ENCODE measurements at places on chromosomes 13 and 19.

GRCh38 chr13:109451726-109452125 lies 334.7 kb downstream of the IRS2 start:
- no peak for DNase-seq

DNA sequence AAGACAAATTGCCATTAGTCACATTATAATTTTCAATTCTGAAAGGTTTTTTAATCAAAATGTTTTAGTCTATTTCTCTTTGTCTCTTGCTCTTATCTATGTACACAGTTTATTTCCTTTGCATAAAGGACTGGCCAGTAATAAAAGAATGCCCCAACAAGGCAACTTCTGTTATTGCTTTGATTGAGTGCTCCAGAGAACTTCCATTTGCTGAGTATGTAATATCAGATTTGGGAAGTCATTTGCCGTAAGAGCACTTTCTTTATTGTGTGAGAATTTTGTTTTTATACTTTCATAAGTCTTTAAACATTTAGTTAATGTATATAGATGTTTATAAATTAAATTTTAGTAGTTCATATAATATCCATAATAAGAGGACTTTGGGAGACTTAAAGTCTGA lies 1140.4 kb downstream of the PCDH9 start:
- DNase-seq, result no peak

- no peak for DNase-seq
Measured at GRCh38 chr13:73983109-73983508, 151.1 kb downstream of the KLF12 start.

GRCh38 chr19:3890591-3890990 lies 10.1 kb downstream of the ATCAY start:
- DNase-seq, result no peak

GRCh38 chr13:92038905-92039304 lies 640.5 kb downstream of the GPC5 start:
- DNase-seq, result no peak

DNA sequence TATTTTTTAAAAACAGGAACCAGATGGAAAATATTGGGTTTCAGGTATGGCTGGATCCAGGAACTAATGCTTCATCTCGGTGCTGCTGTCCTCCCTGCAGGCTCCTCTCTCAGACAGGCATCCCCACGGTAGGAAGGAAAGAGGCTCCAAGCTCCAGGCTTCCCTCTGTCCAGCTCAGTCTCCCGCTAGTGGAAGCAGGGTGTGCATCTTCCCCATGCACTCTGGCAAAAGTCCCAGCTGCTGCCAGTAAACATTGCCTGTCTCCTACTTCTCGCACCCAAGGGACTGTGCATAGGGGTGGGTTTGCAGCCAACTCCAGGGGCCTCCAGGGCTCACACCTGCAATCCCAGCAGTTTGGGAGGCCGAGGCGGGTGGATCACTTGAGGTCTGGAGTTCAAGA lies 29.2 kb downstream of the IL12RB1 start:
- DNase-seq, result no peak

DNA sequence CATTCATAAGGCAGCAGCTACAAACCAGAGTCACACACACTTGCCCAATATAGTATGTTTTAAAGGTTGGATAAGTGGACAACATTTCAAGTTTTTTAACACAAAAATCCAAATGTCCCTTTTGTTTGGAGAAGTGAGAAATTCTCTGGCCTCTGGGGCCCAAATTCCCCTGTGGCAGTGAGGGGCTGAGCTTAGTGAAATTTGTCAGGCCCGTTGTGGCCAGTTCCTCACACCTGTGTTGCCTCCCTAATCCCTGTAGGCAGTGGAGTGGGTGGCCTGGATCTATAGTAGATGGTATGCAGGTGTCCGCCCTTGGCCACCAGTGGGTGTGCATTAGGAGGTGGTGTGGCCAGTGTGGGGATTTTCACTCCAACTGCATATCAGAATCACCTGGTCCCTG lies 6.7 kb downstream of the WDR62 start:
- DNase-seq, result no peak

- no peak for DNase-seq
Measured at GRCh38 chr13:67175836-67176459, 54.2 kb downstream of the PCDH9 start.

DNA sequence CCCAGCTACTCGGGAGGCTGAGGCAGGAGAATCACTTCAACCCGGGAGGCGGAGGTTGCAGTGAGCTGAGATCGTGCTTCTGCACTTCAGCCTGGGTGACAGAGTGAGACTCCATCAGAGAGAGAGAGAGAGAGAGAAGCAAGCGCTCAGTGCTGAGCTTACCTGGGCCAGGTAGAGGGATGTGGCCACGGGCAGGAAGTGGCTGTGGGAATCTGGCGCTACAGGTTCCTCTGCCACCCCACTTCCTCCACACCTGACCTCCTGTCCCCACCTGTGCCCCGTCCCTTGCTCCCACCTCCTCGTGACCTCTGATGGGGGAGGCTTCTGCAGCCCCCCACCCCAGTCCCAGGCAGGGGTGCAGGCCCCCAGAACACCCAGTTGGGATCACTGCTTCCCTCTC lies 1.0 kb upstream of the NCCRP1 start:
- no peak for DNase-seq

- DNase-seq, result no peak
Measured at GRCh38 chr19:19465436-19466070, 49.8 kb downstream of the TSSK6 start.

- DNase-seq, result no peak
Measured at GRCh38 chr19:33953023-33953422, 156.4 kb downstream of the KCTD15 start.

- no peak for DNase-seq
Measured at GRCh38 chr13:82672248-82672647, 1210.0 kb downstream of the SLITRK1 start.

DNA sequence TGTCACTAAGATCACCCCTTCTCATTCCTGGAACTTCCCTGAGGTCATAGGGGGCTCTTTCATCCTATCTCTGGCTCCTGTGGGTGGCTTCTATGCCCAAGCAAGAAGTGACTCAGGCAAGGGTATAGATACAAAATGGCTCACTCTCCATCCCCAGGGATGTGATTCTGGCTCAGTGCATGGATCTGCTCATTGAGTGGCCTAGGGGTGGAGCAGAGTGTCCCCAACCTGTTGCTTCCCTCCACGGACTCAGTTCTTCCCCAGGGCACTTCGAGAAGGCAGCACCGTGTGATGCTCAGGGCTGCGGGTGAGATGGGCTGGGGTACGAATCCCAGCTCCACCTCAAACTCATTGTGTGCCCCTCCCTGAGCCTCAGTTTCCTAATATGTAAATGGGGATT lies 136.4 kb downstream of the PTPRS start:
- DNase-seq, result no peak

DNA sequence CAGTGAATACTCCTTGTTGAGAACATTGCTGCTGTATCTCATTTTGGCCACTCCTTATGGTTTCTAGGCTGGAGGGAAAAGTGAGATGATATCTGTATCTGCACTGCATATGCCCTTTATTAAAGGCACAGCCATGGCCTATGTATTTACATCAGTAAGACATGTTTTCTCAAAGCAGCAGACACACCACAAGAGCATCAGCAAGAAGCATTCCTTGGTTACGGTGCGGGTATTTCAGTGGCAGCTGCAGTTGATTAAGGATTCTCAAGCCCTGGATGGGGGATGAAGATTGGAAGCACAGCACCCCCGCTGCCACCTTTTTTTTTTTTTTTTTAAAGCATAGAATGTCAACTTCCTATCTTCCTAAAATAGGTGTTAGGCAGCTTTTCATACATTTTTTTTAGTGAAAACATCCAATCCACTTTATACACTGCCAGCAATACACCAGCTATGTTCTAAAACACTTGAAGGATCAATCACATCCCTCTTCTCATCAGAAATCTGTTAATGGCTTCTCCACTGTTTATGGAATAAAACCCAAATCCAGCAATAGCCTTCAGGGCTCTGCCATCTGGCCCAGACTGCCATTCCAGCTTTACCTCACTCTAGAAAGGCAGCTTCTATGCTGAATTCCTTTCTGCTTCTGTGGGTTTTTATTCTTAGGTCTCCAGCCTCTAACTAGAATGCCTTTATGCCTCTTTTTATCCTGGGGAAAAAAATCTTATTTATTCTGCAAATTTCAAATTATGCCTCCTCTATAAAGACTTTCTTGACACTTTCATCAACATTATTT lies 331.0 kb downstream of the DNAJC15 start:
- no peak for DNase-seq

- no peak for DNase-seq
Measured at GRCh38 chr13:43764349-43764748, 22.4 kb downstream of the ENOX1 start.

- DNase-seq, result no peak
Measured at GRCh38 chr19:4081441-4082129, 14.9 kb upstream of the ZBTB7A start.

DNA sequence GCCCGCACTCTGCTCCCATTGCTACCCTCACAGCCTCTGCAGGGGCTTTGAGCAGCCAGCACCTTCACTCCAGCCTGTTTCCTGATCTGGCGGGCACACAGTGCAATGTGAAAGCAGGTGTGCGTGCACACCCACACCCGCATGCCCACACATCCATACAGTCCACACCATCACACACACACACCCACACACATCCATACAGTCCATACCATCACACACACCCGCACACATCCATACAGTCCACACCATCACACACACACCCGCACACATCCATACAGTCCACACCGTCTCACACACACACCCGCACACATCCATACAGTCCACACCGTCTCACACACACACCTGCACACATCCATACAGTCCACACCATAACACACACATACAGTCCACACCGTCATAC lies 28.0 kb downstream of the PIAS4 start:
- DNase-seq, result no peak

DNA sequence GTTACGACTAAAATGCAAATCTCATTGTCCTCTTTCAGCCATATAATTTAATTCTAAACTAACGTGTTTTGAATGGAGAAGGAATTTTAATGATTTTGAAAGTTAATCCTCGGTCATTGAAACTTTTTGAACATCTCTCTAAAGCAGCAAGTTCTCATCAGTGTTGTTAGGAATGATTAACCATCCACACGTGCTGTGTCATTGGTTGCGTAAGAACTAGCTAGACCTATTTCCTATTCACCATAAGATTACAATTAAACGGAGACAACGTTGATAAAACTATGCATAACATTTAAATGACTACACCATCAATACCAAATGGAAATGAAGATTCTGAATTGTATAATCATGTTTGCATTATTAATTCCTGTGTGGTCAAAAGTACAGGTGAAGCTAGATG lies 155.6 kb upstream of the IRS2 start:
- DNase-seq, result no peak

GRCh38 chr13:79128158-79128557 lies 277.9 kb downstream of the RBM26 start:
- no peak for DNase-seq

DNA sequence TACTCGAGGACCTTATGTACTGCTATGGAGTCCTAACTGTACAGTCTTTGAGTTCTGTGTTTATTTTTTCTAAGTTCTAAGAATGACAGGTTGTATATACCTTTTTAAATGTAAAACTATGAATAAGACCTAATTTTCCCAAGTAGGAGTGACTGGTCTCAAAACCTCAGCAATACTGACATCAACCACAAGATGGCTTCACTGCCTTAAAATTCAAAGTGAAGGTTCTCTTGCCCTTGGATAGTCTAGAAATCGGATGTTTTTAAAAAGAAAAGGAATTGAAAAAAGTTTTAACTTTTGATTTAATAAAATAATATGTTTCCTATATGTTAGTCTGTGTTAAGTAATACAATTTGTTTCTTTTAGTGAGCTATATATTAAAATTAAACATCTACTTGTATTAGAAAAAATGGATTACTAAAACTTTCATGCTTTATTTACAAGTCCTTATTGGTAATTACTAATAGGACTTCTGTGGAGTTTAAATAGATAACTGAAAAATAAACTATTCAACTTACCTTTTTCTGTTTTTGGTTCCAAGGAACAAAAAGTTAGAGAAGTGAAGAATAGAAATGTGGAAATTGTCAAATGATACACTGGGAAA lies 52.0 kb downstream of the TDRD3 start:
- DNase-seq, result no peak

GRCh38 chr19:46076951-46077814 lies 36.4 kb upstream of the IGFL4 start:
- no peak for DNase-seq

GRCh38 chr19:38183251-38183897 lies 40.6 kb downstream of the DPF1 start:
- DNase-seq, result no peak

- no peak for DNase-seq
Measured at GRCh38 chr19:1676351-1677266, 24.2 kb upstream of the TCF3 start.

GRCh38 chr13:97417698-97418097 lies 16.3 kb upstream of the RAP2A start:
- DNase-seq, result no peak

DNA sequence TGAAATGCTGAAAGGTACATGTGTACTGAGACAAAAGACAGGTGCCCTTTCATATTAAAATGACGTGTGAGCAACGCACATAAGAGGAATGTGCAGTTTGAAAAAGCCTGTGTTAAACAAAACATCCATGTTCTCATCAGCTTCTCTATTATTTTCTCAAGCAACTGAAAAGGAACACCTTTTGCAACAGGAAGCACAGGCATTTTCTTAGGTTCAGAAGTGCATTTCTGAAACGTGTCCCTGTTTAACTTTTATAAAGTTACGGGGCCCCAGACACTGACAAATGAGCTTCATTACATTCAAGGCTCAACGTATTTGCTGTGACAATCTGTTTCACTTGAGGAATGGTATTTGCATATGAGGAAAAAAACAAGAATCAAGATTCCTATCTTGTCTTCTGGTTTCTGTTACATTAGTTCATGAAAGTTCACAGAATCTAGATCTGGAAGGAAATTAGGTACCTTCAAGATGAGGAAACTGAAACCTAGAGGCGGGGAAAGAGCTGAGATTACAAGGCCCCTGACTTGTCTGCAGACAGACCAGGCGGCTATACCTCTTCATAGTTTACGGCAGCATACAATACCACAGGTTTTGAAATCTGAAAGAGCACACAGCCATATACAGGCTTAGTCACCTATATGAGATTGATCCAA lies 431.7 kb downstream of the KLF12 start:
- no peak for DNase-seq

DNA sequence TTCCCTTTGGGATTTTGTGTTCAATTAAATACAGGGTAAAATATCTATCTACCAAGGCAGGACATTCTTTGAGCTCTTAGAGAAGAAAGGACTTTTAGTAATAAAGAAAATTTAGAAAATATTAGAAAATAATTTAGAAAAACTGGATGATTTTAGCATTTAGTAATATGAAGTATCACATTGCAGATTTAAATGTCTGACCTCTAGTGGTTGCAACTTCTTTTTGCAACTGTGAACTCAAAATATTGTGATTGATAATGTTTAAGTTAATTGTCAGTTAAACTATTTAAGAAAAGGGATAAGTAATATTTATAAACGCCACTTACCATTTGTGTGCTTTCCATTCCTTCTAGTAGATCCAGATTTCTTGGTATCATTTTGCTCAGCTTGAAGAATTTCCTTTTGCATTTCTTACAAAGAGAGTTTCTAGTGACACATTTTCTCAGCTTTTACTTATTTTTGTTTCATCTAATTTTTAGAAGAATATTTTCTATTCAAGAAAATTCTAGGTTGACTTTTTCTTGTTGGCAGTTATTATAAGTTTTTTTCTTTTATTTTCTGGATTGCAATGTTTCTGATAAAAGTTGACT lies 10.3 kb upstream of the POSTN start:
- DNase-seq, result no peak

GRCh38 chr19:42606660-42607351 lies 12.1 kb upstream of the CEACAM8 start:
- peak; percentile 24 for DNase-seq

- DNase-seq, result no peak
Measured at GRCh38 chr13:108037348-108037747, 178.0 kb downstream of the LIG4 start.

GRCh38 chr13:48575031-48575430 lies 42.2 kb upstream of the RCBTB2 start:
- DNase-seq, result no peak

Measured in effector memory CD8-positive, alpha-beta T cell (primary cell).